ENCODE measurements at places on chromosomes 4 and X.

DNA sequence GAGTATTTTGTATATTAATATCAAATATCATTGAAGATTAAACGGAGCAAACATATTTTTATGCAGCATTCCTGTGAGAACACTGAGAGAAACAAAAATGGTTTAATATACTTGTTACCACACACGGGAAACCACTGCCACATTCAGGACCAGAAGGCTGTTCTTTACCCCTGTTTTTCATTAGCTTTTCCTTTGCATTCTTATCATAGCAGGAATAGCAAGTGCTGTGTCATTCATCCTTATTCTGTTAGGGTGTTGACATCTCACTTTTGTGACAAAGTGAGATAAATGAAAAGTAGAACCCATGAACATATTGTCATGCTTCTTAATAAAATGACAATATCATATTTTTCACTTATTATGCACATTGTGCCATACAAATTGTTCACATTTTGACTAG, 212.4 kb upstream of the NDST4 start:
- DNase-seq, result no peak

DNA sequence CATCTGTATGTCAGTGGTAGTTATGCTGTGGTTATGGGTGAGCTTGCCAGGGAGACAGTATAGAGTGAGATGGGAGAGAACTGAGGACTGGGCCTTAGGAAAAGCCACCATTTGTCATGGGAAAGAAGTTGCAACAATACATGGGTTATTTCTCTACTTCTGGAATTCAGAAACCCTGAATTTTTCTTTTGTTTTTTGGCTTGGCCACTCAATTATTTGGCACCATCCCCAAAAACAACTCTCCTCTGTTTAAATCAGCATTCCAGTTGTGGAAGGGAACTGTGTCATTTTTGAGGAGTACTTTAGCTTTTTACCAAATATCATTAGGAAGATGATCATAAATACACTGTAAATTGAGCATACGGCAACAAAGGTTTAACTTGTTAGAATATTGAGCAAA, 41.1 kb upstream of the ACSL4 start:
- no peak for DNase-seq

DNA sequence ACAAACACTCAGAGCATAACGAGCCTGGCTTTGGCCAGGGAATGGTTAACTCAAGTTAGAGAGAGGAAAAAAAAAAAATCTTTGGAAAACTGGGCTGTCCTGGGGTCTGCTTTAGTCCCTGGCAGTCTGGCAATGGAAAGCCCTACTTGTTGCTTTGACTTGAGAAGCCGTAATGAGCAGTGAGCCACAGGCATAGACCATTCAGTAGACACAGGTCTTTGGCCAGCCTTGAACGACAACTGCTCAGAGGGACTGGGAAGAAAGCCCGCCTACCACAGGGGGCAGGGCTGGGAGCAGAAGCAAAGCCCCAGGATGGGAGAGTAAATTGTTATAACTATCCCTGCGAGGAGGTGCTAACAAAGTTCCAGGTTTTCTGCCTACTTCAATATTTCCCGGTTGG, 25.9 kb downstream of the SLC25A43 start:
- no peak for DNase-seq

DNA sequence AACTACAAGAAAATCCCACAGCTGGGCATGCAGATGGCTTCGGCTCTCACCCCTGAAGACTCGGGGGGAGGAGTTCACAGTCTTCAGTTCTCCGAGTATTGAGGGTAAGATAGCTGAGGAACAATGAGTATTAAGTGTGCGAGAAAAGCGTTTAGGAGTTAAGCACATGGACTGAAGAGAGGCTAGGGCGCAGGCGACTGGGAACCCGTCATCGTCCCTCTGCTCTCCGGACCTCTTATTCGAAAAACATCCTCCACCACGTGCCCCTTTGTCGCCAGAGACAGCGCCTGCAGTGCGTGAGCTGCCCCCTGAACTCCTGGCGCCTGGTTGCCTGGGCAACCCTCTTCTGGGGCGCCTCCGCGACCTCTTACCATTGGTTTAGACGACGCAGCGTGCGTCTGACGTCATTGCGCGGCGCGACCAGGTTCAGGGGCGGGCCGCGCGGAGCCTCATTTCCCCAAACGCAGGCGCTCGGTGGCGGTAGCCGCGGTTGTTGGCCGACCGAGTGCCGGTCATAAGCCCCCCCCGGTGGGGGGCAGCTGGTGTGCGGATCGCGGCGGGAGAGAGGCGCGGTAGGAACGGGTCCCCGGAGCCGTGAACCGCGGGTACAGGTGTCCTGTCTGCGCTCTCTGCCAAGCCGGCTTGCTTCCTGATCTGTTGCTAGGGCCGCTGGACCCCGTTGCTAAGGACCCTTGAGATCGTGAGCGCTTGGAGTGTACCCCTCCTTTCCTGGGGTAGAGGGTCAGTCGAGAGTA, at the start of gene PACRGL:
Gene PACRGL (plus strand): TSS at position 452 of the 755 bp plus-strand sequence. CDS start 4,024 bp downstream, outside the sequence.
- DNase-seq, result peak; percentile 91

DNA sequence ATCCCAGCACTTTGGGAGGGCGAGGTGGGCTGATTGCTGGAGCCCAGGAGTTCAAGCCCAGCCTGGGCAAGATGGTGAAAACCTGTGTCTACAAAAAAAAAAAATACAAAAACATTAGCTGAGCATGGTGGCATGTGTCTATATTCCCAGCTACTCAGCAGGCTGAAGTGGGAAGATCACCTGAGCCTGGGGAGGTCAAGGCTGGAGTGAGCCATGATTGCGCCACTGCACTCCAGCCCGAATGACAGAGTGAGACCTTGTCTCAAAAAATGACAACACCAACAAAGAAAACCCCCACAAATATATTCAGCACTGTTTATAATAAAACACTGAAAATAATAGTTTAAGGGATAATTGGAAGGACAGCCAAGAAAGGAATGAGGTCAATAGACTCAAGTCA, 3.6 kb upstream of the ELOVL6 start:
- no peak for DNase-seq

DNA sequence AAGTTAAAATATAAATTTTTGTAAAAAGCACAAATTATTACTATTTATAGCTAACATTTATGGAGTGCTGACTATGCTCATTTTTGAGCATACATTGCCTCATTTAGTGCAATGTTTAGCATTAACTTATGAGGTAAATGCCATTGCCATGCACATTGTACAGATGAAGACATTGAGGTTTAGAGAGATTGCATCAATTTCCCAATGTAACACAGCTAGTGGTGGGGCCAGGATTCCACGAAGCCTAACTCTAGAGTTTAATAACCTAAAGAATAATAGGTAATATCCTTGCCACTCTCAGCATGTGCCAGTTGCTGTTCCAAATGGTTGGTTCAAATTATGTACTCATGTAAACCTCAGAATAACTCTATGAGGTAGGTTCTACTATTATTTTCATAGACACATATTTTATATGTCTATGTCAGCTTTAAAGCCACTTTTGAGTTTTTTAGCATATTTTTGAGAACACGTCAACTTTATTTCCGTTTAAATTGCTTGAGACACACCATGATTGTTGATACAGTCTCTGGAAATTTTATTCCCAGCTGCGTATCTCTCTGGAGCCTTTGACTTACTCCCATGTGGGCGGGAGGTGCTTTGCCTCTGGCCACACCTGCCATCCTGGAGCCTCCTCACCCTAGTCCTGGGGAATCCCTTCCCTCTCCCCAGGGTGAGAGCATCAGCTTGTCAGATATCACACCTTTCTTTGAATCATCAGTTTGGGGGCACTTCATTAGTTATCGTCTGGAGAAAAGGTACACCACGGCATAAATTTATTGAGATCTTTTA, 10.8 kb upstream of the ADH1A start:
- peak; percentile 54 for DNase-seq

DNA sequence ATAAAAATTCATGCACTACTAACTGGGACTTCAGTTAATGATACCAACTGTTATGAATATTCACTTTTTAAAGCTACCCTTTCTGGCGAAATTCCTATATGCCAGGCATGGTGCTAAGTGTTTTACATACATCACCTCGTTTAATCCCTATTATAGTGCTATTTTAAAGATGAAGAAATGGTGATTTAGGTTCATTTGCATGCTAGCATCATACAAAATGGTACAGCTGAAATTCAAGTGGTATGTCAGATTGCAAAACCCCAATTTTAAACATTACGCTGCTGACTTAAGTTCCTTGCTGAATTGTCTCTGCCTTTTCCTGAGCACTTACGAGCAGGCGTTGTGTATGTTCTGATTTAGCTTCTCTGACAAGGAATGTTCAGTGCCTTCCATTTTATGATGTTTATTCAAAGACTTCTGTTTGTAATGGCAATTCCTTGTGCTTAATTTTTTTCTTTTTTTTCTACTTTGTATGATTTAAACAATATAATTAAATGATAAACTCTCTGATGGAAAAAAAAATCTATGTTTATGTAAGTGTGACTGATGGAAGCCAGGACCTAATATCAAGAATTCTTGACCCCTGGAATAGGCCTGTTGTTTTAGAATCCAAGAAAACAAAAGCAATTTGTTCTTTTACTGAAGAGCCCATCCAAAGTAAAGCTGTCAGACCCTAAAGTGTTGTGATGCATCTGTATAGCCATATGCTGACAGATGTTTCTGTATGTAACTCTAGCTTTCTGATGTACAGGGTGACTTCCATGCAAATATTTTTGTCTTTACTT, 148.1 kb downstream of the PCDH7 start:
- no peak for DNase-seq

DNA sequence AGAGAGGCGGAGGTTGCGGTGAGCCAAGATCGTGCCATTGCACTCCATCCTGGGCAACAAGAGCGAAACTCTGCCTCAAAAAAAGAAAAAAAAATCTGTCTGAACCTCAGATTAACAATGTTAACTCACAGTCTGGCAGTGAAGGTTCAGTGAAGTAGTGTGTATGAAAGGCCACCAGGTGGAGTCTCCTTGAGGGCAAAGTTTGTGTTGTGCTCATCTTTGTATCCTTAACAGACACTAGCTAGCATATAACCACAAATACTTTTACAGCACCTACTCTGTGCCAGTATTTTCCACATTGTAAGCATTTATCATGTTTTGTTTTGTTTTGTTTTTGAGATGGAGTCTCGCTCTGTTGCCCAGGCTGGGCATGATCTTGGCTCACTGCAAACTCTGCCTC, 46.0 kb upstream of the MGST2 start:
- no peak for DNase-seq

GRCh38 chrX:47648376-47648775, 2.0 kb downstream of the ELK1 start:
- DNase-seq, result no peak

GRCh38 chr4:107999932-108000539, 10.3 kb downstream of the HADH start:
- DNase-seq, result no peak

DNA sequence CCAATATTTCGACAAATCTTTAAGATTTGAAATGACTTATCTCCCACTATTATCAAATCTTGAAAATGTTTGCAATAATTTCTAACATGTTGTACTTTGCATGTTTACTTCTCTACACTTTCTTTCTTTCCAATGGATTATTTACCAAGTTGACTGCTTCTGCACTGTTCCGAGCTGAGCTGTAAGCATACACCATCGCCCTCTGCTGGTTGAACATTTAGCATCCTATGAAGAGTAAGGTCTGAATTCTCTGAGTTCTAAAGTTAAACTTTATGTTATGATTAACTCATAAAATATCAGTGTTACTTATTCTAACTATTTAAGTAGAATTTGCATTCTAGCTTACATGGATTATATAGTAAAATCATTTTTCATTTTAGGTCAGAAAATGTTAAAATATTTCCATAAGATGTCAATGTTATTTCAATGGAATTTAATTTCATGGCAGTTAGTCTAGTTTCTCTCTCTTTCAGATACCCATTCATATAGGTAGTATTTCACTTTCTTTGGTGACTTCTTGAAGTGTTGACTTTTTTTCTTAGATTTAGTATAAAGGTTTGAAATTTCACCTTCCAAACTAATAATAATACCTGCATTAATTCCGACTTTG, 137.4 kb downstream of the DKK2 start:
- peak; percentile 57 for DNase-seq

DNA sequence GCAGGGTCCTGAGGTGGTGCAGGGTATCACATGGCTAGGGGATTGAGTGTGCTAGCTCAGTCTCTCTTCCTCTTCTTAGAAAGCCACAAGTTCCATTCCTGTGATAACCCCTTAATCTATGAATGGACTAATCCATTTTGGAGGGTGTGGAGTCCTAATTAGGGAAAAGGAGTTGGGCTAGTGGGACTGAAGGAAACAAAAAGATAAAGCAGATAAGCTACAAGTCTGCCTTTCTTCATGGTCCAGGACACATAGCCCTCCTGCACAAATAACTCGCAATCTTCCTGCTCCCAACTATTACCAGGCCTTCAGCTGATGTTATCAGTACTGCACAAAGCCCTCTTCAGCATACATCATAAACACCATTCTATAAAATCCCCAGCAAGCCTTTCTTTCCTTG, 44.2 kb downstream of the ZNF81 start:
- DNase-seq, result no peak

GRCh38 chrX:26387906-26388305, 171.9 kb downstream of the MAGEB5 start:
- DNase-seq, result no peak

GRCh38 chr4:70901607-70901983, 574 bp upstream of the MOB1B start:
- DNase-seq, result no peak

DNA sequence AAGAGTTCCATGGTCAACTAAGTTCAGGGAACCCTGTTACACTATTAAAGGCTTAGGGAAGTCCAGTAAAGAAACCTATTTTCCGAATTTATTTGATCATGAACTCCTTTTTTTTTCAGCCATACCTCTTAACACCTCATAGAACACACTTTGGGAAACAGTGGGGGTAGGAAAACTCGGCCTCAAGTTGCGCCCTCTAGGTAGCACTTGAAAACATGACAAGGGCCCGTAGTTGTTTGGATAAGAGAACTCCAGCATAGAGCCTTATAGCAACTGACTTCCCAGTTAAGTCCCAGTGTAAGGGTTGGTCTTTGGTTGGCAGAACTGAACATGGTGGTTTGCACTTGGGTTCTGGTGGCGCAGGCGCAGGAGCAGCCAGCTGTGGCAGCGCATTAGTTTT, 14.4 kb downstream of the OGT start:
- DNase-seq, result no peak

- DNase-seq, result no peak
These were observed 7.6 kb upstream of the JADE3 start for GRCh38 chrX:46904626-46905025.

DNA sequence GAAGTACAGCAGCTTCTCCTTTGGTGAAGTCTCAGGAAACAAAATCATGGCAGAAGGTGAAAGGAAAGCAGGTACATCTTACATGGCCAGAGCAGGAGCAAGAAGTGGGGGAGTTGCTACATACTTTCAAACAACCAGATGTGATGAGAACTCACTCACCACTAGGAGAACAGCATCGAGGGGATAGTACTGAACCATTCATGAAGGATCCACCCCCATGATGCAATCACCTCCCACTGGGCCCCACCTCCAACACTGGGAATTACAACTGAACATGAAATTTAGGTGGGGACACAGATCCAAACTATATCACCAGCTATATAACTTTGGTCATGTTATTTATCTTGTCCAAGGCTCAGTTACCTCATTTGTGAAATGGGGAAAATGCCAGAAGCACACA, 159.4 kb downstream of the OPHN1 start:
- DNase-seq, result no peak

GRCh38 chr4:107931775-107932321, 499 bp downstream of the CYP2U1 start:
- no peak for DNase-seq
